ENCODE measurements at places on chromosomes 7 and 10.

DNA sequence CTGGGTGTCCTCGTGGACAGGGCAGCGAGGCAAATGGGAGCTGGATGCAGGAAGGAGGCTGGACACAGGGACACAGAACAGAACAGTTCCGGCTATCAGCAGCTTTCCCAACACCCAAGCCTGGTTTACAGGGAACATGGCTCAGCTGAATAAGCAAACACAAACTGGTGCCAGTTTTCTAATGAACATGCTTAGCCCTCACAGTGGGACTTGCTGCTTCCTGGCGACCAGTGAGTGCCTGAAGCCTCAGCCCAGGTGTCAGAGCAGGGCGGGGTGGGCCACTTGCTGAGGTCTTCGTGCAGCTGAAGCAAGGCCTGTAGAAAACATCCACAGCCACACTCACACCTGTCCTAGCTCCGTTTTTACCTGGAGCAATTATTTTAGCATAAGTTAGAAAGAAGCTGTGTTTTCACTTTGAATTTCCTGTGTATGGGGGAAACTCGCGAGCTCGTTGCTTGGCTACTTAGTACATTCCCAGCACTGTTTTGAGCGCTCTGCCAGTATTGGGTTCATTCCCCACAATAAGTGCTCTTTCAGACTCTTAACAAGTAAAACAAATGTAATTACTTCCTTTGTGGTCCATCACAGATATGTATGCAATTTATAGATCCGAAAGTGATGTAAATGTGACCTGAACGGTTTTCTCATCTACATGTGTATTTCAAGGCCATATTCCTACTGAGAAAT lies 261.2 kb upstream of the SHH start:
- no peak for DNase-seq

DNA sequence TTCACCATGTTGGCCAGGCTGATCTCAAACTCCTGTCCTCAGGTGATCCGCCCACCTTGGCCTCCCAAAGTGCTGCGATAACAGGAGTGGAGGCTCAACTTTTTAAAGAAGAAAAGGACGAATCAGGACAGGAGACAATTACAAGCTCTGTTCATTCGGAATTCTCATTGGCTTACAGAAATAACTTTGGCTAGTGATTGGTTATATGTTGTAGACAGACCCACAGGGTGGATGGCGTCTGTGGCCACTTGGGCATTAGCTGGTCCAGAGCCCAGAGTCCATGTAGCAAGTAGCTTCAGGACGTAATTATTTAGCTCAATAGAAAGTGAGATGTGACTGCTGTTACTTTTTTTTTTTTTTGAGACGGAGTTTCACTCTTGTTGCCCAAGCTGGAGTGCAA lies 160.5 kb upstream of the TNRC18 start:
- peak; percentile 61 for DNase-seq

- DNase-seq: no peak
These were observed 3.7 kb downstream of the WDR37 start for GRCh38 chr10:1059902-1060301.

DNA sequence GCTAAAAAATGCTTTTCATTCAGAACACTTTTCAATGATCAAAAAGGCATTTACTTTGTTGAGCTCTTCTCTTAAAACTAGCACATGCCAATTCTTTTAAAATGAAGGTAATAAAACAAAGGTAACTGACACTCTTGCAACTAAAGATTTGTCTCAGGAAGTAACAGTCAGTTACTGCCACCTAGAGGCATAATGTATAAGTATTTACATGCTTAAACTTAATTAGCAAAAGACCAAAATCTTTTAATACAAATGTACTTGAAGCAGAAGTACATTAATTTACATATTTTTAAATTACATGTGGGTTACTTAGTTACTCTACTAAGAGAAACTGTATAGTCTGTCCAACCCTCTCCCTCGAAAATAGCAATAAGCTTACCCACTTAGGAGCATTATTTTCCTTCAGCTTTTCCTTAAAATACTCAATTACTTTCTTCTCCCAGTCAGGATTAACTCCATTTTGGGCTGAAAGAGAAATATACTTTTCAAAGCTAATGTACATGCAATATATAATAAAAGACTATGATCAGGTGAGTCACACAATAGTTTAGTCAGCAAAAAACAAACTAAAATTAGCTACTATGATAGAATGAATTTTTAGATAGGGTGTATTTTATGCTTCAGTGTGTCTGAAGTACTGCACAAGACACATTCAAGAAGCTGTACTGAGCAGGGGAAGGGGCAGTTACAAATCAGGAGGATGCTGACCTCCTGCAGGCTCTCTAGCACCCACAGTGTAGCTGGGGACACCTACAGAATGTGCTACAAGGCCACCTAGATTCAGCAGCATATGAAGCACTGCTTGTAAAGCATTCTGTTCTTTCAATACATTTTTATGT lies 13.0 kb downstream of the MCMBP start:
- no peak for DNase-seq

- no peak for DNase-seq
These were observed 51.9 kb downstream of the MTPN start for GRCh38 chr7:135925210-135925609.

- no peak for DNase-seq
These were observed 882.7 kb downstream of the XPNPEP1 start for GRCh38 chr10:109040622-109041021.

DNA sequence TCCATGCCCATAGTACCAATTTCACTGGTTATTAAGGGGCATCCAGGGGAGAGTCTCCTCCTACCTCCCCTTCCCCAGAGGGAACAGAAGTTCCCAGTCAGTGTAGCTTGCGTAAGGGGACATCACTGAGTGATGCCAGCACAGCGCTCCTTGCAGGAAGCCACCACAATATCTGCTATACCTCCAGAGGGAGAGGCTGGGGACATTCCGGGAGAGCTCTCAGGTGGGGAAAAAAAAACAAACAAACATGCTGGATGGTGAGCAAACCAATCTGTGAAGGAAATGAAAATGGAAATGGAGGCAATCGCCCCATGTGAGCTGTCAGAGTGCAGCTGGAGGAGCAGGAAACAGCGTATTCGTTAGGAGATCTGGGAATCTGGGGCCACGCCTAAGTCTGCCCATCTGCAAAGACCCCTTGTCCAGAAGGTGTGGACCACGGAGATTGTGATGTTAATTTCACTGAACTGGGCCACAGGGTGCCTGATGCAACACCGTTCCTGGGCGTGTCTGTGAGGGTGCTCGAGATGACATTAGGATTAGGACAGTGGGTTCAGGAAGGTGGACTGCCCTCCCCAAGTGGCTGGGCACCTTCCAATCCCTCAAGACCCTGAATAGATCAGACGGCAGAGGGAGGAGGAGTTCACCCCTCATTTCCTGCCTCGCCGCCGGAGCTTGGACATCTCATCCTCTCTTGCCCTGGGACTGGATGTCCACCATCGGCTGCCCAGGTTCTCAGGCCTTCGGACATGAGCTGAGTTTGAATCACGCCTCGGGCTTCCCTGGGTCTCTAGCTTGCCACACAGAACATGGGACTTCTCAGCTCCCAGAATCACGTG lies 30.5 kb downstream of the GNA12 start:
- DNase-seq: no peak

DNA sequence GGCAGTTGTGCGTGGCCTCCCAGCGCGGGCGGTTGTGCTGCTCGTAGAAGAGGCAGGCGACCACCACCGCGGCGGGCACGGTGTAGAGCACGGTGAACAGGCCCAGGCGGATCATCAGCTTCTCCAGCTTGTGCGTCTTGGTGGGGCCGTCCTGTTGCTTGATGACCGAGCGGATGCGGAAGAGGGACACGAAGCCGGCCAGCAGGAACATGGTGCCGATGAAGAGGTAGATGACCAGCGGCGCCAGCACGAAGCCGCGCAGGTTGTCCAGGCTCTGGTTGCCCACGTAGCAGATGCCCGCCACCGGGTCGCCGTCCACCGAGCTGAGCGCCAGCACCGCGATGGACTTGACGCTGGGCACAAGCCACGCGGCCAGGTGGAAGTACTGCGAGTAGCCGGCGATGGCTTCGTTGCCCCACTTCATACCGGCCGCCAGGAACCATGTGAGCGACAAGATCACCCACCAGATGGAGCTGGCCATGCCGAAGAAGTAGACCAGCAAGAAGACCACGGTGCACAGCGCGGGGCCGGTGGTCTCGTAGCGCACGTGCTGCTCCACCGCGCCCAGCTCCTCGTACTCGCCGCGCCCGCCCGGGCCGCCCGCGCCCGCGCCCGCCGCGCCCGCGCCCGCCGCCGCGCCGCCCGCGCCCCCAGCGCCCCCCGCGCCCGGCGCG lies 2.2 kb downstream of the FZD8 start:
- DNase-seq: peak; percentile 63

GRCh38 chr7:51035716-51036115 lies 253.0 kb upstream of the GRB10 start:
- no peak for DNase-seq

- peak; percentile 75 for DNase-seq
These were observed 13.1 kb upstream of the ASB4 start for GRCh38 chr7:95472581-95473161.

- DNase-seq: no peak
These were observed 1.1 kb upstream of the ADRA2A start for GRCh38 chr10:111075577-111076185.
